ENCODE measurements at places on chromosomes 2 and 18. TPM values are rescaled to one million over a fixed set of nuclear protein-coding genes. Genes with fewer than 3 reads are reported as not detected.

Gene IFIH1
- total RNA-seq: 2.1 TPM

Gene HOXD13
- total RNA-seq: under 0.01 TPM

Gene KYNU
- total RNA-seq: 1.0 TPM

Gene SEMA4F
- total RNA-seq: 1.6 TPM

Gene CDKL4
- total RNA-seq: 4.2 TPM

Gene DUSP2
- total RNA-seq: 4.2 TPM

Gene LYPD1
- total RNA-seq: 4.2 TPM

Gene TSHZ1
- total RNA-seq: 5.7 TPM

Gene CLEC4F
- total RNA-seq: not detected

Gene SERPINB5
- total RNA-seq: not detected

Gene ZNF385B
- total RNA-seq: 1.0 TPM

Data from skeletal muscle tissue (tissue), 5 donors.